ENCODE measurements at places on chromosomes 5 and 9.

DNA sequence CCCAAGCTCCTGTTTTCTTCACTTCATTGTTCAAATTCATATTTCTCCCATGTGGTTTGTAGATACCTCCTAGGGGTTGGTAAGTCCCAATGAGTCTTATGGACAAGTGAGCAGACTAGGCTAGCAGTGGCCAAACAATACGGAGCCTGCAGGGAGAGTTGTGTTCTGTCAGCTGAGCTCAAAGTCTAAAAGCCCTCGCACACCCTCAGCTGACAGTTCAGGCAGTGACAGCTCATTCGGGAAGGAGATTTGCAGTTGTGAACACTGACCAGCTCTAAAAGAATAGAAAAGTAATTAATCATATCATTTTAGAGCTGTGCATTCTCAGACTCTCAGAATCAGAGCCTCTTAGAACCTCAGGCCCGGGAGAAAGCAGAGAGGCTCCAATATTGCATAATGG, 95.1 kb downstream of the SH3TC2 start:
- no peak for DNase-seq

DNA sequence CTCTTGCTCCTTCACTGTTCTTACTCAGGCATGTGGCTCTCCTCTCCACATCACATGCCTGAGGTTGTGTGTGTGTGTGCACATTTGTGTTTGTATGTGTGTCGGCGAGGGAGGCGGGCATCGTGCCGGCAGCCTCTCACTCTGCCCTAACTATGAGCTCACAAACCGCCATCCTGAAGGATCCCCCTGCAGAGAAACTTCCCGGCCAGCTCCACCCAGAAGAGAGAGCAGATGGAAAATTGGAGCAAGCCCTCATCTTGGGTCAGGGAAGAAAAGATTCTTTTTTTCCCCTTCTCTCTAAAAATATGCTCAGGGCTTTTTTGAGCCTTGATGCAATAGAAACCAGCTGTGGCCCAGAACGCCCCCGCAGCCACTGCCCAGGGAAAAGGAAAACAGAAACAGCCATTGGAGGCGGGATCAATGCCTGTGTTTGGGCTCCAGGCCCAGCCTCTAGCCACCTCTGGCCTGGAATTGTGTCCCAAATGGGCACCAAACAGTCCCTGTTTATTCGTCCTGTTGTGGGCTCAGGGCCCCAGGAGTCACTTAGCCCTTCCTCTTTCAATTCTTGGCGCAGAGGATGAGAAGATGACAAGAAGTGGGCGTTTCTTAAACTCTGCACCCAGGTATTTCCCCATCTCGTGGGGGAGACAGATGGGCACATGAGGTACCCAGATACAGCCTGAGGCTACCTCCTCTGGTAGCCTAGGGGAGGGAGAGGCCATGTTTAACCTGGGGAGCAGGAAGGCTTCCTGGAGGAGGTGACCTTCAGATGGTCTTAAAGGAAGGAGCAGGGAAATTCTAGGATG, 151.5 kb downstream of the RGS3 start:
- DNase-seq = no peak

GRCh38 chr5:107680099-107680498, 9.4 kb upstream of the EFNA5 start:
- no peak for DNase-seq

- no peak for DNase-seq
Measured at GRCh38 chr5:98656796-98657195, 116.7 kb upstream of the RGMB start.

GRCh38 chr5:15168358-15168757, 296.8 kb upstream of the ANKH start:
- DNase-seq = no peak

- DNase-seq = no peak
Measured at GRCh38 chr9:131235480-131235851, 40.8 kb downstream of the FAM78A start.

DNA sequence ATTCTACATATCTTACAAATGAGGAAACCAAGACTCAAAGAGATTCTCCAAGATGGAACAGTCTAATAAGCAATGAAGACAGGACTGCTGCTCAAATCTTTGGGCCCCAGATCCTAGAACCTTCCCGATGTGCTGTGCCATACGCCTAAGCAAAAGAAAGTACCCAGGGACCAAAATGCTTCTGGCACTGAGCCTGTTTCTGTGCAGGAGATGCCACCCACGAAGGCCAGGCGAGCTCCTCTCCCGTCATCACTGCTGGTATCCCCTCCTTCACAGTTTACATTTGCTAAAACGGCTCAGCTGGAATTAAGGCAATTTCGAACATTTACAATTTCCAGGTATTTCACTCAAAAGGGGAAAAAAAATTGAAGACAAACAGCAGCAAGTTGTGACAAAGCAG, 277.5 kb downstream of the DENND1A start:
- DNase-seq = no peak

DNA sequence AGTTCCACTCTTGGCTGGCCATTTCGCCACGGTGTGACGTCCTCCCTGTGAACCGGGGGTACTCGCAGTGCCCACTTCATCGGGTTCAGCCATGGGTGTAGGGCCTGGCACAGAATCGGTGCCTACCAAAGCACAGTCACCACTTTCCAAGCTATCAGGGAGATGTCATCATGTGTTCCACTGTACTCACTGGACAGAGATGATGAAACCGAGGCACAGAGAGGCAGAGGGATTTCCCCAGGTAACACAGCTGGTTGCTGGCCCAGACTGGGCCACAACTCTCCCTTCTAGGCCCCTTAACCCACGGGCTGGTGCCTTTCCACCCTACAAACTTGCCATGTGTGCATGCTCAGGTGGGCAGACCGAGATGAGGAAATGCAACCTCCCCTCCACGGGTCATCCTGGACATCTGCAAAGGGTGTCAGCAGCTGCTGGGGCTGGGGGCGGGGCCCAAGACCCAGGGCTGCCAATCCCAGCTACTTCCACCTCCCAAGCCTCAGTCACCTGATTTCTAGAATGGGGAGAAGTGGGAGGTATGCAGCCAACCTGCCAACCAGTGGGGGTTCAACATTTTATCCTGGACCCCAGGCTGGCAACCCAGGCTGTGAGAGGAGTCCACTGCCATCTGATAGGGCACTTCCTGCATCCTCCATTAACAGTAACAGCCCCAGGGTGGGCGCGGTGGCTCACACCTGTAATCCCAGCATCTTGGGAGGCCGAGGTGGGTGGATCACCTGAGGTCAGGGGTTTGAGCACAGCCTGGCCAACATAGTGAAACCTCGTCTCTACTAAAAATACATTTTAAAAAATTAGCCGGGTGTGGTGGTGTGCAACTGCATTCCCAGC, 893 bp upstream of the SH2D3C start:
- peak; percentile 46 for DNase-seq

DNA sequence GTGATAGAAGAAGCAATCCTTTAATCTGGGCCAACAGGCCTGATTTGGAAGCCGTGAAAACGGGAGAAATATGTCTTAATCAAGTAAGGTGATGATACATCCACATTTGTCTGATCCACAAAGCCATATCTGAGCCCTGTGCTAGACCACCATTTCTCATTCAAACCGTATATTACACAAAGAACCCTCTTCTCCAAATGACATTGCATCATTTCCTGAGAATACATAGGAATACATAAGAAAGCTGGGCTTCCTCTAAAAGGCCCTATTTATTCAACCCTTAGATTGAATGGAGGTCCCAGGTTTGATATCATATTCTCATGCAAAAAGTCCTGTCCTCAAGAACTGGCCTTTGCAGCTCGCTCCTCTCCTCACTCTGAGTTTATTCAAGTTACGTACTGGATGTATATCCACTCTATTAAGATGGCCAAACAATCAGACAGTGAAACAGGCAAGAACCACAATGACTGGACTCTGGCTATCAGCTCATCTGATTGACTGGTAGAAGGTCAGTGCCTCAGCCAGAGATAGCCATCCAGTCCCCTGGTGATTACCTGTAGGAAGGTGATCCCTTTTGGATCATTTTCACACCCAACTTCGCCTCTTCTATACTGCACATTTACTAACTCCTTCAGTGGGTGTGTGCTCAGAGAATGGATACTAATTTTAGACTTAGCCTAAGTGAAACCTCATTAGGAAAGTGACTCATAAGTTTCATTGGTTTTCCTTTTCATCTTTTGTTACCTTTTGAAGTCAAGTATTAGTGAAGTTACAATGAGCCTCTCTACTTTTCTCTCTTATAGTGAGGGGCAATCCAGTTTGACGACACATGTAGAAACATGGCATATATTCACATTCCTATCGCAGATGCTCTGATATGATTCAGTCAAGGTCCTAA, 167.6 kb upstream of the WWC1 start:
- no peak for DNase-seq

DNA sequence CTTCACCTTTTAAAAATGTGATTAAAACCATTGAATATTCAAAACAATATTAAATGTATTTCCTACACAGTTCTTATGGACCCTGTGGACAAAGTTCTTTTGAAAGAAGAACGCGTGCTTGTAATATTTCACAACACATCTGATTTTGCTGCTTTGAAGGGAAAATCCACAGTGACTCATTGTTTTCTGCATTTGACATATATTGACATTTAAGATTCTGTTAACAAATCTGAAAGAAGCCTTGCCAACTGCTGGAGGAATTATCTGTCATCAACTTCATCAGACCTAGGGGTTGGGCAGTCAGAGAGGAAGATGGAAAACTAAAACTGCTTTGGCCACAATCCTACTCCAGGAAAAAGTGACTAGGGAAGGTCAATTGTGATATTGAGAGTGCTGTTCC, 56.9 kb upstream of the RASEF start:
- no peak for DNase-seq

- no peak for DNase-seq
Measured at GRCh38 chr9:68791169-68791568, 86.1 kb downstream of the PIP5K1B start.

- DNase-seq = no peak
Measured at GRCh38 chr9:20898885-20899554, 132.4 kb downstream of the HACD4 start.

GRCh38 chr9:129886226-129887174, 51.2 kb downstream of the USP20 start:
- no peak for DNase-seq

GRCh38 chr5:118247458-118247857, 740.9 kb downstream of the DTWD2 start:
- no peak for DNase-seq

GRCh38 chr9:93949694-93950449, 5.3 kb downstream of the BARX1 start:
- DNase-seq = no peak

- no peak for DNase-seq
Measured at GRCh38 chr5:103114440-103114839, 5.5 kb downstream of the GIN1 start.

GRCh38 chr9:97695995-97696802, 941 bp downstream of the XPA start:
- no peak for DNase-seq

- no peak for DNase-seq
Measured at GRCh38 chr9:28410411-28410810, 837.1 kb upstream of the C9orf72 start.

DNA sequence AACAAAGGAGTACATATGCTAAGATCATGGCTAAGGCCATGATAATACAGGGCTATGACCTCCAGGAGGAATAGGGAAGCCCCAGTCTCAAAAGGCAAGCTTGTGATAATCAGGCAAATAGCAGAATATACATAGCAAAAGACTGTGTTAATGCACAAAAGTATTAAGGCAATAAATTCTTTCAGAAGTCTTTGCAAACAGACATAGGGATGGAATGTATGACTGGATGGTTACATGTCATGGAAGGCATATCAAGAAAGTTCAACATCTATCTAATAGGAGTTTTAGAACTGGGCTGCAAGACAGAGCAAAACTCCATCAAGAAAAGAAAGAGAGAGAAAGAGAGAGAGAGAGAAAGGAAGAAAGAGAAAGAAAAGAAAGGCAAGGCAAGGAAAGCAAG, 264.5 kb upstream of the CDH6 start:
- no peak for DNase-seq

GRCh38 chr9:73154722-73155121, 3.1 kb downstream of the ANXA1 start:
- DNase-seq = no peak

GRCh38 chr9:133429641-133430161, 7.5 kb downstream of the ADAMTS13 start:
- no peak for DNase-seq

- DNase-seq = no peak
Measured at GRCh38 chr5:61678966-61679365, 346.9 kb downstream of the ZSWIM6 start.

DNA sequence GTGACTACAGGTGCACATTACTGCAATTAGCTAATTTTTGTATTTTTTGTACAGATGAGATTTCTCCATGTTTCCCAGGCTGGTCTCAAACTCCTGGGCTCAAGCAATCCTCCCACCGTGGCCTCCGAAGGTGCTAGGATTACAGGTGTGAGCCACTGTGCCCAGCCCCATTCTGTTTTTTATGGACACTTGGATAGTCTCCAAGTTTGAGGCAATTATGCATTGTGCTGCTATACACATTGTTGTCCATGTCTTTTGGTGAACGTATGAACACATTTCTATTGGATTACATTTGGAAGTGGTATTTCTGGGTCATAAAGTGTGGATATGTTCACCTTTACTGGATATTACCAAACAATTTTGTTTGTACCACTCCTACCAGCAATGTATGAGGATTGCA, 22.4 kb upstream of the PLPP1 start:
- no peak for DNase-seq

DNA sequence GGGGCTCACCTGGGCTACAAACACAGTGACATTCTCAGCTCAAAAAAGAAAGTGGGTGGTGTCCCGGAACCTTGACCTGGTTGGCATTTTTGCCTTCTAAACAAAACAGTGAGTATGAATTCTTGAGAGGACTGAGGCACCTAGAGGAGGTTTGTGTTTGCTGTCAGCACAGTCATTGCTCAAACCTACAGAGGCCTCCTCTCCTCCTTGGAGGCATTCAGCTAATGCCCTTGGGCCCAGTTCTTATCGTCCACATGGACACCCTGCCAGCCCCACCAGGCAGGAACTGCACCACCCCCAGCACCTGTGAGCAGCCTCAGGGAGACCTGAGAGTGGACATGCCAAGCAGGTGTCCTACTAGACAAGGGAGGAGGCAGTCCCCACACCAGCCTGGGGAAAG, 156.7 kb downstream of the SYK start:
- DNase-seq = no peak

DNA sequence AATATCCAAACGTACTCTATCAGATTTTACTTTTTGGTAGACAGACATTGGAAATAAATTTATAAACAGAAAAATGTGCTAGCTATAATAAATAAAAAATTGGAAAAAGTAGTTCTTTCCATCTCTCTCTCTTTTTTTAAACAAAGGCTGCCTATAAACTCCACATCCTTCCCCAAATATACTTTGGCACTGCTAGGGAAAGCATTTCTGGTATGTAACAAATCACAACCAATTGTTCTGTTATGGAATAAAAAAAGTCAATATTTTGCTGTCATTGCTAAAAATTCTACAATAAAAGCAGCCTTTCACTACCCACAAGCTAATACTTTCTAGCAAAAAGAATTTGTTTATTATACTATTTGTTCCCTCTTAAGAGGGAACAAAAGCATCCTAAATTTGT, 169.2 kb upstream of the TARS1 start:
- DNase-seq = no peak

- no peak for DNase-seq
Measured at GRCh38 chr9:100213730-100214477, 114.9 kb downstream of the INVS start.

- DNase-seq = no peak
Measured at GRCh38 chr5:58040044-58040443, 419.8 kb downstream of the PLK2 start.
